ENCODE measurements at places on chromosomes 4 and X.
A peak's percentile ranks its signal among the peaks of the same experiment; 100 is the strongest.

GRCh38 chr4:146255874-146256273 lies 41.5 kb downstream of the REELD1 start:
- DNase-seq, result peak; percentile 77

GRCh38 chr4:174198828-174199227 lies 84.6 kb downstream of the FBXO8 start:
- DNase-seq, result peak; percentile 78

DNA sequence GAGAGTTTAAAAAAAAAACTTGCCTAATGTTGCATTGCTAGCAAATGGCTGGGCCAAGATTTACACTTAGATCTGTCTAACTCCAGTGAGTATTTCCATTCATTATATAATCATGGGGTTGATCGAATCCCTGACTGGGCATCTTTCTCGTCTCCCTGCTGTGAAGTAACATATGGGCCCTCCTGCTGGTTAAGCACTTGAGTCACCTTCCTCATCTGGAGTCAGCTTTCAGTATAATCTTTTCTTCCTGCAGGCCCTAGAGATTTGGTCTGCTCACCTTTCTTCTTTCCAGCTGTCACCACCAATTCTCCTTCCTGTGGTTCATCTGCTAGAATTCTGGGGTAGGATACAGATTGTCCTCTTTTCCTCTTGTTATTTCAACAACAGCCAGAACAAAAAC lies 41.6 kb downstream of the TIGD2 start:
- no peak for DNase-seq

GRCh38 chrX:20521222-20521621 lies 254.5 kb upstream of the RPS6KA3 start:
- DNase-seq, result peak; percentile 63

DNA sequence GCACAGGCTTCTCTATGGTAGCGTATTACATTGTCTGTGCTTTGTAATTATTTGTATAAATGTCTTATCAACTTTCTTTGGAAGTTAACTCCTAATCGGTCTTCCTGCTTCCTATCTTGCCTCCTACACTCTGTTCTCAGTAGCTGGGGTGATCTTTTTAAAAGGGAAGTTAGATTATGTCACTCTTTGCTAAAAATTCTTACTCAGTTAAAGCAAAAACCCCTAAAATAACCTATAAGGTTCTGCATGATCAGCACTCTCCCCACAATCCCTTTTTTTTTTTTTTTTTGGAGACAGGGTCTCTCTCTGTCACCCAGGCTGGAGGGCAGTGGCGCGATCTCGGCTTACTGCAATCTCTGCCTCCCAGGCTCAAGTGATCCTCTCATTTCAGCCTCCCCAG lies 2.6 kb upstream of the PRPS1 start:
- DNase-seq, result no peak

DNA sequence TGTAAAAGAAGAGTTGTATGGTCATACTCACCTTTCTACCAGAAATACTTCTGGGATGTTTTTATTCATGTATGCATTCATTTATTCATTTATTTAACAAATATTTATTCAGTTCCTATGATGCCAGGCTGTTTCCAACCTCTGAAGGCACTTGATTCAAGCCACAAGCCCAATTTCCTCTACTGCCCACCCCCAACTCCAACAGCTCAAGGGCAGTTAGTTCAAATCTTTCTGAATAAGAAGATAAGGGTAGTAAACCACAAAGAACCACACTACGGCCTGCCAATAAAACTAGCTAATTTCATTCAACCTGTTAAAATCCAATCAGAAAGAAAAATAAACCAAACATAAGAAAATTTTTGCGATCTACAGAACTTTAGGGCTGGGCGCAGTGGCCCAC lies 31.2 kb downstream of the LRBA start:
- no peak for DNase-seq

DNA sequence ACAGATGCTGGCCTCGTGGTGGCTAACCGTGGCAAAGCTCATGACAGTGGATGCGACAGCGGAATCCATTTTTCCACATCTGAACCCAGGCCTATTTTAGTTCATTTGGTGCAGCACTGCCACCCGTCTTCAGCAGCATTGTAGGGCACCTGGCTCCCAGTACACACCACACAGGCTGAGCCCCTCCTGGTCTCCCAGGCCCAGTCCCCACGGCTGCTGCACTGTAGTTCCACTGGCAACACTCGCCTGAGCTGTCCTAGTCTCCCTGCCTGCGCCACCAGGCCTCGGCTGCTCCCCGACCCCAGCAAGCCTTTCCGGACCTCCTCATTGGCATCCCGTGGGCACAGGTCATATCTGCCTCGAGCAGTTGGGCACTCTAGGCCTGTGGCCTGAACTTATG lies 76.2 kb downstream of the MTMR1 start:
- no peak for DNase-seq

DNA sequence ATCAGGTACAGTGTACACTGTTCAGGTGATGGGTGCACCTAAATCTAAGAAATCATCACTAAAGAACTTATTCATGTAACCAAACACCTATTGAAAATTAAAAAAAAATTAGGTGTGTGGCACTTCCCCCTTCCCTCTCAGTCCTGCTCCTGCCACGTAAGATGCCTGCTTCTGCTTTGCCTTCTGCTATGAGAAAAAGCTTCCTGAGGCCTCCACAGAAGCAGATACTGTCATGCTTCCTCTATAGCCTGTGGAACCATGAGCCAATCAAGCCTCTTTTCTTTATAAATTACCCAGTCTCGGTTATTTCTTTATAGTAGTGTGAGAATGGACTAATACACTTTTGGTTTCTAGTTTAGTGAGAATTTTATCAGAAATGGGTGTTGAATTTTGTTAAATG lies 459.8 kb upstream of the DIPK2B start:
- no peak for DNase-seq

- DNase-seq, result no peak
Observed at GRCh38 chr4:122412547-122412946, 33.7 kb downstream of the ADAD1 start.

GRCh38 chr4:41256131-41256739 lies 493 bp upstream of the UCHL1 start:
- DNase-seq, result peak; percentile 50

- DNase-seq, result no peak
Observed at GRCh38 chr4:74768857-74769525, 25.3 kb downstream of the BTC start.

DNA sequence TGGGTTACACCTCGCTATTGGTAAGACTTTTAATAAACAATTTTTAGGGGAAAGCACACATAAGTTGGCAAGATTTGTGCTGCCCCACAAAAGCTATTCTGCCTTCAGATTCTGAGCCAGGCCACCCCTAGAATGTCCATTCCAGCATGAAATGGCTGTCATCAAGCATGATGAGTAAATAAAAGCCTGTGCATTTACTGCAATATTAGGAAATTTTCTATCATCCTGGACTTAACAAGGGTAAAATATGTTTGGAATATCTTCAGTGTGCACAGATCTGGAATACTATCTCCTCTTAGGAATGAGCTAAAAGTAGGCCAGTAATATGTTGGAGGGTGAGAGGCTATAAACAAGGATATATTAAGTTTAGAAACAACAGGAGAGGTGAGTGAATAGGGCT lies 510.9 kb downstream of the ANKRD50 start:
- peak; percentile 9 for DNase-seq

- no peak for DNase-seq
Observed at GRCh38 chrX:18034945-18035344, 173.8 kb upstream of the RAI2 start.

GRCh38 chr4:151324752-151325110 lies 674 bp downstream of the SH3D19 start:
- peak; percentile 26 for DNase-seq

GRCh38 chrX:117989512-117989911 lies 127.1 kb downstream of the KLHL13 start:
- no peak for DNase-seq

GRCh38 chr4:78477276-78477675 lies 74.3 kb upstream of the ANXA3 start:
- DNase-seq, result peak; percentile 43

GRCh38 chr4:76939184-76939583 lies 10.4 kb upstream of the SEPTIN11 start:
- DNase-seq, result no peak

GRCh38 chrX:40513012-40513411 lies 67.8 kb upstream of the ATP6AP2 start:
- DNase-seq, result no peak
